T-helper 17 cell (primary cell): ENCODE measurements at places on chromosomes 2 and 18.

- no peak for DNase-seq
Measured at GRCh38 chr2:42339191-42339912, 21.7 kb downstream of the COX7A2L start.

DNA sequence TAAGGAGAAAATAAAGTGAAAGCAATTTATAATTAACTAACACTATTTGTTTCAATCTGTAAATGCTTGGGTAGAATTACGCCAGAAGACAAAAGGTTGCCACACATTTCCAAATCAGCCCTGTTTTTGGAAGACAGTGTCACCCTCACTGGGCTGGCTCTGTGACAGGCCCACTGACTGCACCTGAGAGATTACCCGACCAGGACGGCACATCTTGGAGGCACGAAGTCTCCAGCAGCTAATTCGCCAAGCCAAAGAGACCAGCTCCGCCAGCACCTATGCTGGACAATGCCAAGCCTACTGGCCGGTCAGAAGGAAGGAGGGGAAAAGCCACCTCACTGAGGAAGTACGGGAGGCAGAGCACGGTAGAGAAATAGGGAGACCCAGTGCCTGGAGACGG lies 61.9 kb downstream of the CYB5A start:
- DNase-seq = no peak

- no peak for DNase-seq
Measured at GRCh38 chr2:196101325-196101991, 32.8 kb upstream of the DNAH7 start.

DNA sequence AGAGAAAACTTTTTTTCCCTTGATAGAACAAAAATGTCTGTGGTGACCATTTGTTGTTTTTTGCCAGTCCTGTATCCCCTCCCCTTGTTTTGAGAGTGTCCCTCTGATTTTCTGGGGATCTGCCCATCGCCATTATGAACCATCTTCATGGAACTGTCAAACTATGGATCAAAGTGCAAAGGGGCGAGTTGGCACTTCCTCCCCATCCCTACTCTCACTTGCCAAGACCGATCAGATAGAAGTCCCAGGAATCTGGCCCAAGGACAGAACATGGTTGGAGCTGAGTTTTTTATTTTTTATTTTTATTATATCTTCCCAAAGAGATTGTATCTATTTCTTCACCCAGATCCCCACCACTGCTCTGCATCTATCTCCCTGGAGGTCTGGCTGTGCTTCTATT lies 221.4 kb downstream of the IKZF2 start:
- no peak for DNase-seq

GRCh38 chr2:98807221-98807620 lies 76.3 kb upstream of the MGAT4A start:
- DNase-seq = no peak

DNA sequence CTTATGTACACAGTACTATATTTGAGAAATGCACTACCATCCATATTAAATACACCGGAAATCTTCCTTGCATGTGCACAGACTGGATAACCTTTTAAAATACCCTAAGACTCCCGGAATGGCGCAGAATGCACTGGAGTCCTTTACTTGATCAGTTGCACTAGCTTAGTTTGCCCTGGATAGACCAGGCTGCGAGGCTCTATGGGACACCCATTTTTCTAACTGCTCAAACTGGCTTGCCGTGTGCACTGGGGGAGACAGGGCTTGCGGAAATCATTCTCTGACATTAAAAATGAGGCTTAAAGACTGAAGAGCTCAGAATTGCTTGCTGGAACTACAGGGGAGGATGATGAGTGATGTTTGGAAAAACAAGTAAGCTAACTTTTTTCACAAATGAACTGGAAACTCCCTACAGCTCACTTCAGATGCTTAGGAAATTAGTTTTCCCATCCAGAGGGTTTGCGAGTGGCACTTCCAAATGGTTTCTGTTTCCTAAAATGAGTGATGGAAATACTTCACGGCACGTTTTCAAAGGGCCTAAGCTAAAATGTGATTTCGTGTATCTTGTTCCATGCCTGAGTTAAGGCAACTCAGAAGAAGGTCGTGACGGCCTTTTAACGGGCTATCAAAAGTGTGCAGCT lies 2.7 kb downstream of the NCK2 start:
- no peak for DNase-seq

- DNase-seq = no peak
Measured at GRCh38 chr18:48885266-48885923, 65.4 kb downstream of the SMAD7 start.

DNA sequence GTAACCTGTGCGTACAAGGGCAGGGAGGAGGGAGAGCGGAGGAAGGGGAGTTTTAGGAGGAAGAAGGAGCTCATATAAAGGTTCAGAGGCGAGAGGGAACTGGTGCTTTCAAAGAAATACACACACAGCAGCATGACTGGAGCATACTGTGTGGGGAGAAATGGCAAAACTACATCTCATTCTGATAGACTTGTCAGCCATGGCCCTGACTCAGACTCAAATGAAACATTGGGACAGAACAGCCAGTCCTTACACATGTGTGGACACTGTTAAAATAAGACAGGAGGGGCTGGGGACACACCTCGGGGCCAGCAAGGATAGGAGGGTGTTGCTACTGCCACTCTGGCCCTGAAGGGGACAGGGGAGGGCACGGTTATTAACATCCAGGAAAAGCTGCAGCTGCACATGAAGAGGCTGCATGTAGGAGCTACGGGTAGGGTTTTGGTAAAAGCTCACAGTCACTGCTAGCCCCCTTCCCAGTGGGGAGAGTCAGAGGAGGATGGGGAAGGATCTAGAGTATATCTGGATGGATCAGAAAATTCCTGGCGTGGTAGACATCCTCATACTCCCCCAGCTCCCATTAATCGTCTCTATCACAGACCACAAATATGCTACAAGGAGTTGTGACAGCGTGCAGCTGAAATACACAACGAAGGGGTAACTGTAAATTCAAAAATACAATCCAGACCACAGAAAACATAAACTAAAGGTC lies 110.5 kb downstream of the GATA6 start:
- no peak for DNase-seq

DNA sequence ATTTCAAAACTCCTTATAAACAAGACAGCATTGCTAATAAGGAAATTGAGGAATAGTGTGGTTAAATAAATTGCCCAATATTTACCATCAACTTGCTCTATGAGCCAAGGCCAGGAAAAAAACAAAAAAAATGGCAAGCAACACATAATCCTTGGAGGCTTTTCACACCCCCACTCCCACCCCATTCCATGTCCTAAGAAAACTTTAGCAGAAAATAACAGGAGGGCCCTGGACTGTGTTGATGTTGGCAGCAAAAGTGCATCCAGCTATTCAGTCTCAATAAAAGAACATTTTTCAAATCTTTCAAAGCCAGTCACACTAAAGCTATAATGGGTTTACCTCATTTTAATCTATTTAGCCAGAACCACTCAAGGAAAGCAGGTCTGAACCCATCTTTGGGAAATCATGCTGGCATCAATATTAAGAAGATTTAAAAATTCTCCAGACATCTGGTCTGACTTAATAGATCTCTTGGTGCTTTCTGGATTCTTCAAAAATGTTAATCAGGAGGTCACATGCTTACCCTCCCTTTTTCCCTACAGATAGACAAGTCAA lies 34.6 kb upstream of the STK17B start:
- DNase-seq = no peak

DNA sequence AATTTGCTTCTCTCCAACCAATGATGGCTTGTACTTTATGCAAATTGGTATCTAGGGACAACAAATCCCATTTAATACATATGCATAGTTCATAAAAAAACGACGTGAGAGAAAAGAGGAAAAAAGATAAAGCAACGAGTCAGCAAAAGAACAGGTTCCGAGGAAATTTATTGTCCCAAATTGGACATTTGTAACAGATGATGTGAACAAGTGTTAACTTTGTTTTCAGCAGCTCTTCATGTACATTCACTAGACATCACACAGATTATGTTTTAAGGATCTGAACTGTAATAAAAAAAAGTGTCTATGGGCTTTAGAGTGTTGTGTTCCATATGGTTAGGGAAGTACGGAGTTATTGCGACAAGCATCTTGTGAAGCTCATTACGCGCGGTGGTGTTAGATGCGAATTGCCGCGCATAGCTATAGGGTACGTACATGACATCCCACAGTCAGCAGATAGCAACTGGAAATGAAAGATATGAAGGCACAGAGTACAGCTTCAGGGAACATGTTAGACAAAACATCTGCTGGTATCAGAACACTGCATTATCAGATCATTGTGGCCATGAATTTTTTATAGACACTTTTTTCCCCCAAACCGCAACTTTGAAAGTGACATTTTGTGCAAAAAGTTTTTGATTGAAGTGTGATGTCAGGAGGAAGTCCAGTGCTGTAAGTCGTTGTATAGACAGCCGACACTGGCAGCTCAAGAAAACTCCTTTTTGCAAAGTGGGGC lies 1073.1 kb upstream of the FANCL start:
- DNase-seq = no peak

DNA sequence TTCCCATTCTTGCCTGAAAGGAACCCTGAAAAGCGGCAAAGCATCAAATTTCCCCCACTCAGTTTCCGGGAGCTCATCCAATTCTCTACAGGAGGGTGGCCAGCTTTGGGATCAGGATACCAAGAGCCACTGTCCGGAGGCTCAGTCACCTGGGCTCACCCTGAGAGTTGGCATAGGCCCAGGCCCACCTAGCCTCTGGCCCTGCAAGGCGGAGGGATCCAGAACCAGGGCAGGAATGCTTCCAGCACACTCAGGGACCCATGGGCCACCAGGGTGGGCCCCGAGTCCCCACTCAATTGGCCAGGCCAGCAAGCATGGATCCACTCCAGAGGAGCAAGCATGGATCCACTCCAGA lies 432.9 kb upstream of the MYT1L start:
- no peak for DNase-seq

- no peak for DNase-seq
Measured at GRCh38 chr2:70768590-70769085, 638 bp upstream of the ADD2 start.

- DNase-seq = no peak
Measured at GRCh38 chr18:72822202-72822601, 45.6 kb downstream of the NETO1 start.

- peak; percentile 24 for DNase-seq
Measured at GRCh38 chr2:238287737-238288649, at the start of gene PER2. TSS of gene PER2 (minus strand) at chr2:238288610. CDS start at chr2:238277936, 10,674 bp downstream.

- DNase-seq = no peak
Measured at GRCh38 chr2:54557211-54557600, 101.1 kb downstream of the SPTBN1 start.
